ENCODE measurements at places on chromosomes 12 and 14.

- DNase-seq: no peak
Observed at GRCh38 chr14:90168425-90169105, 87.8 kb upstream of the PSMC1 start.

DNA sequence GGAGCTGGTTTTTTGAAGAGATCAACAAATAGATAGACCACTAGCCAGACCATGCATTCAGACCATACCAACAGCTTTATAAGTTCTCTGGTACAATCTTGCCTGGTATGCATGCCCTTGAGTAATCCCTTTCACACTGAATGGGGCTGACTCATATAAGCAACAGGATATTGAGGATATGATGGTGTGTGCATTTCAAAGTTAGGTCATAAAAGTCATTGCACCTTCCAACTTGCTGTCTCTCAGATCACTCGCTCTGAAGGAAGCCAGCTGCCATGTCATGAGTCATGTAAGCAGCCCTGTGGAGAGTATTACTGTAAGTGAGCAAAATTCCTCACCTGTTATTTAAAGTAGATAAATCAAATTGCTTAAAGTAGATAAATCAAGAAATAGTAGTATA is 45.0 kb upstream of the OR6J1 start:
- no peak for DNase-seq

DNA sequence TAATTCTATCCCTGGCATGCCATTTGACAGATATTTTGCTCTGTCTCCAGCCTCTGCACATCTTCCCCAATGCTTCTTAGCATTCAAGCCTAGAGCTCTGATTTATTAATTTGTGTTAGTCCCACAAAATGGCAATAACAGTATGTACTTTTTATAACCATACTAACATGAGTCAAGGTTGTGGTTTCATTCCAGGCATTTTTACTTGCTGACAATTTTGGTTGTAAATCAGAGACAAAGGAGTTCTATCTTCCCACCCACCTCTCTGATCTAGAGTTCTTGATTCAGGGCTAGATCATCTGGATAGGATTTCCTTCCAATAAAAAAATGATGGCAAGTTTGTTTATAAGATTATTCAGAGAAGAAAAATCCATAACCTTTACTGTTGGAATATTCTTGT is 18.5 kb upstream of the CISTR start:
- no peak for DNase-seq

DNA sequence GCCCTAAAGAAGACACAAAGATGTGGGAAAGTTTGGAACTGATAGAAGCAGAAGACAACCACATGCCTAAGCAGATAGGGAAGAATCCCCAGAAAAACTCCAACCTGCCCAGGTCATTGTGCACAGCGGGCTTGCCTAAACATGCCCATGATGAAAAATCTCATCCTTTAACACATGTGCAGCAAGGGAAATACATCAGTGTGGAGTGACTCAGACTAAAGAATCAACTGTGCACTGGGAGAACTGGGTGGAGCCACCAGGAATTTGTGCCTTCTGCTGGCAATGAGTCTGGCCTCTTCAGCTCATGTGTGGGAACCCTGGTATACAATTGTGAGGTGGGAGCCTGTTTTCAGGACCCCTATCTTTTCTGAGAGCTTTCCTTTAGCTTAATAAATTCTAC is 398.5 kb downstream of the FSCB start:
- no peak for DNase-seq

GRCh38 chr14:100076606-100077005 is 11.4 kb downstream of the EVL start:
- no peak for DNase-seq

DNA sequence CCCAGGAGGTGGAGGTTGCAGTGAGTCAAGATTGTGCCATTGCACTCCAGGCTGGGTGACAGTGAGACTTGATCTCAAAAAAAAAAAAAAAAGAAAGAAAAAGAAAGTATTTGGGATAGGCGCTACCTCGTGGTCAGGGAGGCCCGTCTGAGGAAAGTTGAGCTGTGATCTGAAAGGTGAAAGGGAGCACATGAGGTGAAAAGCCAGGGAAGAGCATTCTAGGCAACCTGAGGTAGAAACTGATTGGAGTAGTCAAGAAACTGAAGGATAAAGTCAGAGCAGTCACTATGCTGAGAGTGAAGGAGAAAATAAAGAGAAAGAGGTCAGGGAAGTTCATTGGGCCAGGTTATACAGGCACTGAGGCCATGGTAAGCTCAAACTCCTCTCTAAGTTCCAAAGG is 7.7 kb downstream of the ANAPC5 start:
- no peak for DNase-seq

GRCh38 chr14:102056694-102057442 is 30.0 kb downstream of the HSP90AA1 start:
- no peak for DNase-seq

GRCh38 chr14:68596701-68597100 is 196.2 kb downstream of the ZFP36L1 start:
- DNase-seq: no peak

GRCh38 chr12:91091916-91092715 is 19.2 kb downstream of the LUM start:
- DNase-seq: no peak

- DNase-seq: no peak
Observed at GRCh38 chr12:107503887-107504885, 181.4 kb upstream of the PWP1 start.

DNA sequence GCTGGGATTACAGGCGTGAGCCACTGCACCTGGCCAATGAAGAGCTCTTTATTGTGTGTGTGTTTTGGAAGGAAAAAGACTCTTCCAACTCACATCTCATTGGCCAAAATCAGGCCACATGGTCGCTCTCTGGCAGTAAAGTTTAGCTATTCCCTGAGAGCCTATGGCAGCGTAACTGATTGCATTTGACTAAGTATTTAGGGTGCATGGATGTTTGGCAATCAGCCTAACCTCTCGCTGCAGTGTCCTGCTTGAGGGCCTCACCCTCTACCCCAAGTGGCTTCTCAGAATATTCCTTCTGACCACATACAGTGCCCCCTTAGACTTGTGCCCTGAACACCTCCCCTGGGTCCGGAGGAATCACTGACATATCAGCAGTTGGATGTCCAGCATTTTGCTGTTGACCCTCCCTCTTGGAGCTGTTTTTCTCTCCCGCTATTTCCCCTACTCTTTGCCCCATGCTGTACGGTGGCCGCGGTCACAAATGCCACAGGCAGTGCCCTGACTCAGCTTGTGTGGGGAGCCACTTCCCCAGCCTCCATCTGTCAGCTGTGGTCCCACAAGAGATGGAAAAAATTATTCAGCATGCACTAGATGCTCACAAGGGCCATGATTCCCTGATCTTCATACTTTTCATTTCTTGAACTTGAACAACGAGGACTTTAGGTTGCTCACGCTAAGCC is 9.5 kb downstream of the PHETA1 start:
- DNase-seq: no peak

DNA sequence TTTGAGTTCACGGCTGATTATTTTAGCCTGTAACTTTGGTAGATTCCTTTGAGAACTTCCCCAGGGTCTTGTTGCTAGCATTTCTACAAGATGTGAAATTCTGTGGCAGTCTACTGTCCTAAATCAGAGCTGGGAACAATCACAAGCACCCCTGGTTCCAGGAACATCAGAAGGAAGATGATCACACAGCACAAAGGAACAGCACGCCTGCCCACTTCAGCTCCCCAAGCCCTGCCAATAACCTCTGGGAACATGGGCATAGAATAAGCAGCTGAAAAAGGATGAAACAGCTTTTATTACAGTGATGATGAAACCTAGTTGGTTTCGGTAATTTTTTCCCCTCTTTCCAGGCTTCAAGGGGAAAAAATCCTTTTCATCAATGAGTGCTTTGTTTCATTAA is 12.3 kb downstream of the GPR19 start:
- DNase-seq: no peak

DNA sequence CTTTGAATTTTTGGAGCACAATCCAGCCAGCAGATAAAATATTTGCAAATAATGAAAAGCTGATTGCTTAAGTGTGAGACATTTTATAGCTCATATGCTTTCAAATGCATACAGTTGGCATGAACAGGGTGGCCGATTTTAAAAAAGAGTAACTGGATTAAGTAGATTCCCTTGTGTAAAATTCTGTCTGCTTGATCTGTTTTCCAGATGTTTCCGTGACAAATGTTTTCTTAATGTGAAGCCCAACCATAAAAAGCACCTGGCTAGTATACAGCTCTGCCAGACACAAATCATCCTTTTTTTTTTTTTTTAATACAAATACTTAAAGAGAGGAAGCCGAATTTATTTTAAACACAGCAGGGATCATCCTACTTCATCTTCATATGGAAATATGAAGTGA is 440.7 kb downstream of the CCER1 start:
- DNase-seq: no peak

GRCh38 chr12:522692-523378 is 63.1 kb downstream of the B4GALNT3 start:
- no peak for DNase-seq

DNA sequence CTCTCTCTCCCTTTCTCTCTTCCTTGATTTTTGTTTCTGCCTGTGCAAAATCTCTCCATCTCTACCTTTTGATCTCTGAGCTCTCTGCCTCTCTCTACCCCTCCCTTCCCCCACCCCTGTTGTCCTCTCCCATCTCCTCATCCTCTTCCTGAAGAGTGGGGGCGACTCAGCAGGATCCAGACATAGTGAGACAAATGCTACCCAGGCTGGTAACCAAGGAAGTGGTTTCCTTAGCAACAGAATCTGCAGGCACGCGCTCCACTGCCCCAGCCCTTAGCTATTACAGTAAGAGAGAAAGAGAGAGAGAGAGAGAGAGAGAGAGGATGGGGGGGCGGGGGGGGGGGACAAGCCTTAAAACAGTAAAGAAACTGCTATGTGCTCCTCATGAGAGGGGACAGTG is 85.6 kb downstream of the CMKLR1 start:
- no peak for DNase-seq

- no peak for DNase-seq
Observed at GRCh38 chr14:24848102-24848790, 201.7 kb downstream of the STXBP6 start.

GRCh38 chr12:3098436-3098835 is 21.3 kb downstream of the TSPAN9 start:
- no peak for DNase-seq

GRCh38 chr12:82479511-82479910 is 121.2 kb downstream of the METTL25 start:
- DNase-seq: no peak

GRCh38 chr14:70782361-70782760 is 27.0 kb downstream of the MAP3K9 start:
- DNase-seq: no peak

DNA sequence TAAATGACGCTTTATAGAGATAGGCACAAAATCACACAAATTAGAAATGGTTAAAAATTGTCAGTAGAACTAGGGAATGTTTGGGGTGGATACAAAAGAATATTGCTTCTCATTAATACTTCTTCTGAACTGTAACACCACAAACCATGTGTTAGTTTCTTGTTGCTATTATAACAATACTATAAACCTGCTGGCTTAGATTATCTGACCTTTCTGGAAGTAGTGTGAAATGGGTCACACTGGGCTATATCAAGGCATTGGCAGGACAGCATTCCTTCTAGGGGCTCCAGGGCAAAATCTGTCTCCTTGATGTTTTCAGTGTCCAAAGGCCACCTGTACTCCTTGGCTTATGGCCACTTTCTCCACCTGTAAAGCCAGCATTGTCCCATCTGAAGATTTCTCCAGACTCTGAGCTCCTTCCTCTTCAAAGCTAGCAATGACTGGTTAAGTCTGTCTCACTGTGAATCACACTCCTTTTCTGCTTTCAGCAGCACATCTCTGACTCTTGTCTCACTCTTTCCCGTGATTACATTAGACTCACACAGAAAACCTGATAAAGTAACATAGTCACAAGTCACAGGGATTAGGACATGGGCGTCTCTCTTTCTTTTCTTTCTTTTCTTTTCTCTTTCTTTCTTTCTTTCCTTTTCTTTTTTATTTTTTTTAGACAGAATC is 86.3 kb downstream of the SLC15A4 start:
- DNase-seq: no peak

DNA sequence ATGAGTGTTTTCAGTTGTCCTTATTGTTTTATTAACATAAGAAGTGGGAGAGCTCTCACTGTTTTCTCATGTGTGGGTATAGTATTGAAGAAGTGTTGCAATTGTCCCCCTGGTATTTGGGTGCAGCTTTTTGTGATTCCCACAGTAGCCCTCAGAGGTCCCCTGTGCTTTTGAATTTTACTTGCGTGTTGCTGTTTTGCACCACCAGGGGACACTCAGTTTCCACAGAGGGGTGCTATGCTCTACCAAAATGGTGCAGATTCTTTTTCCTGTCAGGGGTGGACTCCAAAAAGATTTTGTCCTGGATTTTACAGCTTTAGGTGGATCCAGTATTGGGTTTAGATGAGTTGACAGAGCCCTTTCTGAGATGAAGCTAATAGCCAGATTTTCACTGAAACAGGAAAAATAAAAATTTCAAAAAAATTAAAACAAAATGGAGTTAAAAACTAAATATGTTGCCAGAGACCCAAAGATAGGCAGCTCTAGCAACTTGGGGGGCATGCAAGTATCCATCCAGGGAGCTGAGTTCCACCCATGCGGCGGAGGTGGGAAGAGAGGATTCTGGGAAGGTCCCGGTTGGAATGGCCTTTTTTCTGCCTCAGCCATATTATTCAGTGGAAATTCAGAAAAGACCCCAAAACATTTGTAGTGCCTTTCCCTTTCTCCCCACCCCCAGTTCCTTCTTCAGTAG is 50.2 kb downstream of the TTLL5 start:
- no peak for DNase-seq

GRCh38 chr12:53186745-53187144 is 6.0 kb upstream of the CSAD start:
- DNase-seq: no peak

- no peak for DNase-seq
Observed at GRCh38 chr12:49893753-49894750, 9.6 kb downstream of the FAIM2 start.

GRCh38 chr12:2348482-2348852 is 295.7 kb downstream of the CACNA1C start:
- no peak for DNase-seq

- DNase-seq: no peak
Observed at GRCh38 chr12:19533567-19533966, 94.3 kb downstream of the AEBP2 start.

DNA sequence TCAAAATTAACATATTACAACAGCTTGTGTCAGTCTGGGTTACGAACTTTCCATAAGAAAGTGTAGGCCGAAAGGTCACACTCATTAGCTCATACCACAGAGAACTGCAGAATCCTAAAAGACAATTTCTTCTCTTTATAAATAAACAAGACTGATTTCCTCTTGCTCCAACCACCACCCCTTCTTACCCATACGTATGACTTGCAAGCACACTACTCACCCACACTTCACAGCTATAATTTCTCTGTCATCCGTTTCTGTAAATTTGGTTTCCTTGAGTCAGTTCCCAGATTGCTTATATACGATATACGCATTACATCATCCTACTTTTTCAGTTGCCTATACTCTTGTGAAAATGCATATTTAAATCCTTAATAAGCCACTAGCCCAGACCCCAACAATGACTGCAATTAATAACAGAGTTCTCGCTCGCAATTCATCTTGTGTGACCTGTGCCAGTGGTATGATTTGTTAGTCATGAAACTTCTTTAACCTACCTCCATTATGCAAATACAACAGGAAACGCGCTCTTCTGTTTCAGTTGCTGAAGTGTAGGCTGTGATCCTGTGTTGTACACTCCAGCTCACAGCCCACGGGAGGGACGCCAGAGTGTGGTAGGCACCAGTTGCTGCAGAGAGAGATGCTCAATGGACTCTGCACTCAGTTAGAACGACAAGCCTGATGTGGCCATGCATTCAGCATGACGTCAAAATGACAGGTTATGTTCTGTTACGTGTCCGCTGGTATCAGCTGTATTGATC is 417.6 kb downstream of the PDZRN4 start:
- no peak for DNase-seq

- no peak for DNase-seq
Observed at GRCh38 chr12:953776-954175, 4.3 kb upstream of the RAD52 start.
